ENCODE measurements at places on chromosomes 7 and 10.

- DNase-seq: no peak
Observed at GRCh38 chr7:103094102-103094501, 19.2 kb downstream of the ARMC10 start.

GRCh38 chr7:130912862-130913638 is 179.0 kb upstream of the KLF14 start:
- DNase-seq: peak; percentile 67

GRCh38 chr10:76082232-76082631 is 650.8 kb downstream of the LRMDA start:
- no peak for DNase-seq

GRCh38 chr10:116402858-116403257 is 24.8 kb upstream of the PNLIPRP3 start:
- no peak for DNase-seq

- DNase-seq: no peak
Observed at GRCh38 chr7:91814189-91814588, 66.3 kb downstream of the MTERF1 start.

GRCh38 chr7:117034851-117035464 is 81.7 kb downstream of the ST7 start:
- DNase-seq: no peak

DNA sequence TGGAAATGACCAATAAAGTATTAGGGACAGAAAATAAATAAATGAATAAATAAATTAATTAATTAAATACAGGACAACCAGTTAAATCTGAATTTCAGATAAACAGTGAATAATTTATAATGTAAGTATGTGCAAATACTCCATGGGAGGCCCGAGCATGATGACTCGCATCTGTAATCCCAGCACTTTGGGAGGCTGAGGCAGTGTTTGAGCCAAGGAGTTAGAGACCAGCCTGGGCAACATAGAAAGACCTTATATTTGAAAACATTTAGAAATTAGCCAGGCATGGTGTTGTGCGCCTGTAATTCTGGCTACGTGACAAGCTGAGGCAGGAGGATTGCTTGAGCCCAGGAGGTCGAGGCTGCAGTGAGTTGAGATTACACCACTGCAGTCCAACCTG is 123.7 kb downstream of the CUL2 start:
- DNase-seq: no peak

DNA sequence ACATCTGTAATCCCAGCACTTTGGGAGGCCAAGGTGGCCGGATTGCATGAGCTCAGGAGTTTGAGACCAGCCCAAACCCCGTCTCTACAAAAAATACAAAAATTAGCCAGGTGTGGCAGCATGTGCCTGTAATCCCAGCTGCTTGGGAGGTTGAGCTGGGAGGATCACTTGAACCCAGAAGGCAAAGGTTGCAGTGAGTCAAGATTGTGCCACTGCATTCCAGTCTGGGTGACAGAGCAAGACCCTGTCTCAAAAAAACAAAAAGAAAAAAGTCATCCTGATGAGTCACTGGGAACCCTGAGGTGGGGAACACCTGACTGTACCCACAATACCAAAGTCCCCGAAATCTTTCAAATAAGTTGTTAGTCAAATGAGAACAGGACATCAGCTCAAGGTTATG is 80.0 kb downstream of the NEBL start:
- DNase-seq: no peak

DNA sequence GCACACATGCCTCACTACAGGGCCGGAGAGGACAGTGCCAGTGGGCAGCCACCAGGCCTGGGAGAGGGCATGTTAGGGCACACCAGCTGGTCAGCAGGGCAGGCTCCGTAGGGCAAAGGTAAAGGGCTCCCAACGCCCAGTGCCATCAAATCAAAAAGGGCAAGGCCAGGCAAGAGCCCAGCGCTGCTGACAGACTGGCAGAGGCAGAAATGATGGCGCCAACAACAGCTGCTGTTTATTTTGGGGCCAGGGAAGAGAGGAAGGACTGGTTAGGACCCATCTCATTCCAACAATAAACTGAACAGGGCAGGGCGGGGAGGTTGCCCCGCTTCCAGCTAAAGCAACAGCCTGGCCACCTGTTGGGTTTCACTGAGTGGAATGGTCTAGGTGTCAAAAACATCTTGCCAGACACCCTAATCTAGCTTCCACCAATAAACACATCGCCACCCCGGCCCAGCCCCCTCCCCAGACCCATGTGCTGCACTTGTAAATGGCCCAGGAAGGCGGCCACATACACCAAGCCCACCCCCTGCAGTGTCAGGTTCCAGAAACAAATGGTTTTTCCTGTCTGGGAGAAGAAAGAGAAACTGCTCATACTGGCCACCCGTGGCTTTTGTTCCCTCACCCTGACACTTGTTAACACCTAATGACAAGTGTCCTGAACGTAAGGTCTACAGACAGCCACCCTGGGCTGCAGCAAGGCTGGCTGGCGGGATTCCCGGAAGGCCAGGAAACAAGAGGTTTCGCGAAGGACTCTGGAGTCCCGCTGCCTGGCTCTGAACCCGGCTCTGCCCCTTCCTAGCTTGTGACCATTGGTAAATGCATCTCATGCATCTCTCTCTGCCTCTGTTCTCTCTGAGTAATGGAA is 15.3 kb downstream of the SH3PXD2A start:
- DNase-seq: no peak

Data from activated effector memory CD4-positive, alpha-beta T cell treated with Interleukin-2 at 50 U/mL for 16 hours (primary cell).